ENCODE measurements at places on chromosomes 1 and 21.

DNA sequence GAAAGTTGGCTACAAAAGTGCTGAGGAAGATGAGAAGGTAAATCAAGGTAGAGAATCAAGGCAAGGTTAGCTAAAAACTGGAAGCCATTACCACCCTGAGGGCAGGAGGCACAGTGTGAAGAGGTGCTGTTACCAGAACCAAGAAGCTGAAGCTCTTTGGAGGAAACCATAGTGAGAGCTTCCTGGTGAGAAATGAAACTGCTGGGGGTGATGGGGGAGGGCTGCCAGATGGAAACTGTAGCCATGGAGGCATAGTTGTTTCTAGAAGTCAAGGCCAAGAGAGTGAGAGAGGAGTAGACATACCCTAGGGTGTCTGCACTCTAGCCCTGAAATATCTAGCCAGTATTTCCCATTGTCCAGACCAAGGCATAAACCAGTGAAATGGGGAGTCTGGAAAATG lies 28.7 kb downstream of the IFI44 start:
- DNase-seq = peak; percentile 17

- peak; percentile 76 for DNase-seq
Measured at GRCh38 chr1:27606708-27607238, 2.8 kb upstream of the AHDC1 start.

DNA sequence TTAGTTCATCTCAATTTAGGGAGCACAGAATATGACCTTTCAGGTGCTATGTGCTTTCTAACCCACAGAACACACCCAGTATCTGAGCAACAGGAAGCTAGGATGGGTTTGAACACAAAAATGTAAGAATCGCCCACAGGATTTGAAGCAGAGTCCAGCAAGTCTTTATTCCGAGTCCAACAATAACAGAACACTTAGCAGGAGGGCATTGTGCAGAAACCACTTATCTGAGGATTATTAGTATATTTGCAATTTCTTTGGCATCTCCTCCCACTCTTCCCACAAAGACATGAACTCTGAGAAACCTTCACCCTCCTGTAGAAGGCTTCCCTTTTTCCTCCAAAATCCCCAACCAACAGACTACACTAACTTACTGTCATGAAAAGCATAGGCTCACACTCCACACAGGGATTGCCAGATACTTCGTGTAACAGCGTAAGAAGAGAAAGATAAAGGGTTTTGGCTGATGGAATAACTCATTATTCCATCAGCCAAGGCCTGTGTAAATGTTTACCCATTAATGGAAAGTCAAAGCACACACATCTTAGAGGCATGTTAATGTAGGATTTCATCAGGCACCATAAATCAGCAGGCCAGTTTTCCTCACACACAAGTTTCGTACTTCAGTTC lies 16.1 kb downstream of the SIPA1L2 start:
- peak; percentile 75 for DNase-seq

- DNase-seq = no peak
Measured at GRCh38 chr1:227562933-227563323, 428 bp upstream of the ZNF678 start.

DNA sequence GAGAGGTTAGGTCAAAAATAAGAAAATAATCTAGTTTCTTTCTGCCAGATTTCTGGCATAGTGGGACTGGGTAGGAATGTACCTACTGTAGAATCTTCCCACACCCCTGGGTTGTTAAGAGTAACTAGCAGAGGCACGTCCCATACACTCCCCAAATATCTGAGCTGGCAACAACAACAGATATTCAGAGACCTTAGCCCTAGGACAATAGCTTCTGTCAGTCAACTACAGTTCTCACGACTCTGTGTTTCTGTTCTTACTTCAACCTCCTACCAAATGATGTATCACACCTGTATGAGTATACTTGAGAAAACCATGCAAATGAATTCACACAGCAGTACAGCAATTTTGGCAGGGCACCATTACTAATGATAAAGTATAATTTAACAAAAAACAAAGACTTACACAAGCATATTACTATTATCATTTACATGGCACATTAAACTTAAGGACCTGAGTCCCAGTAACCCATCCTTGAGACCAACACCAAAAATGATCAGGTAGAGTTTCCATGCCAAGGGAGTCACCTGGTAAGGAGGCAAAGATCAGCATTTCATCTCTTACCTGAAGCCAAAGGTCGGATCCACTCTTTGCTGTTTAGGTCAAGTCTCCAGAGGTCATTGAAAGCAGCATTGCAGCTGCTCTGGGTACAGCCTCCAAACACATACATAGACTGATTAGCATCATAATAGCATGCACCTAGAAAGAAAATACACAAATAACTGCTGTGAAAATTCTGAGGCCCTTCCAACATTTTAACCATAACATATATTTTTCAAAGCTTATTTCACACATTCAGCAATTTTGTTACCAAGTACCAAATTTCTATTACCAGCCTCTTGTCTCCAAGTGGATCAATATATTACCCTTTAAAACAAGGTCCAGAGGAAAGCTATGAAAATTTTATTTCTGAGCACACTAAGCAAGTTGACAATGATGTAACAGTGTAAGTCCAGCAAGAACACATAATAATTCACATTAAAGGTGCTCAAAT lies 57.5 kb upstream of the CPLANE2 start:
- no peak for DNase-seq

GRCh38 chr1:161993576-161993975 lies 30.1 kb downstream of the OLFML2B start:
- DNase-seq = no peak

DNA sequence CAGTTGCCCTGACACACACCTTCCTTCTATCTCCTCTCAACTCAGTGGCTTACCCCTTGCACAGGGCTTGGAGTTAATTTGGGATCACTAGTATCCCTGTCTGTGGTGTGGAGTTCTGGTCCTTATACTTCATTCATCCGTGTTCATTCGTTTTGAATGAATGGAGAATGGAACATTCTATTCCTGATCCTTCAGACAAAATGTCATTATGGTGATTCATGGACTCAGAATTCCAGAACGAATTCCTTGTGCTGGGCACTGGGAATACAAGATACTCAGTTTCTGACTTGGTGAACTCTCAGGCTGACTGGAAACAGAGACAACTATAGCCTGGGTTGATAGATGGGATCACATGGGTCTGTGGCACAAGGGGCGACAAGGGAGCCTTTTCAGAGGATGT lies 49.9 kb upstream of the TRABD2B start:
- DNase-seq = no peak

- peak; percentile 29 for DNase-seq
Measured at GRCh38 chr1:36464605-36465393, 615 bp upstream of the MRPS15 start.

GRCh38 chr1:87435484-87435883 lies 106.8 kb downstream of the LMO4 start:
- DNase-seq = peak; percentile 56

DNA sequence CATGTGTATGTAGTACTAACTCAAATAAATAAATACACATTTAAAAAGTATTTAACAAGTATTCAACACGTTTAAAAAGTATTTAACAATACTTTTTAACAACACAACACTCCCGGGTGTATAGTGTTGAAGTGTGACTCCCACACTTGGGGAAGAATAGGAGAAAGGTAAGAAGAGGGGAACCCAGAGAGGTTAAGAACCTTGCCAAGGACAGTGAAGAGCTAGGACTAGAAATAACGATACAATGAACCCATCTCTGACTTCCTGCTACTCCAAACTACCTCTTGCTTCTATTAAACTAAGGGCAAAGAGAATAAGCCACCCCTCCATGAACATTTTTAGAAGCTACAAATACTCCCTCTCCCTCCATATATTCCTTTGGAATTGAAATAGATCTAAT lies 1.7 kb upstream of the GFI1 start:
- DNase-seq = no peak

DNA sequence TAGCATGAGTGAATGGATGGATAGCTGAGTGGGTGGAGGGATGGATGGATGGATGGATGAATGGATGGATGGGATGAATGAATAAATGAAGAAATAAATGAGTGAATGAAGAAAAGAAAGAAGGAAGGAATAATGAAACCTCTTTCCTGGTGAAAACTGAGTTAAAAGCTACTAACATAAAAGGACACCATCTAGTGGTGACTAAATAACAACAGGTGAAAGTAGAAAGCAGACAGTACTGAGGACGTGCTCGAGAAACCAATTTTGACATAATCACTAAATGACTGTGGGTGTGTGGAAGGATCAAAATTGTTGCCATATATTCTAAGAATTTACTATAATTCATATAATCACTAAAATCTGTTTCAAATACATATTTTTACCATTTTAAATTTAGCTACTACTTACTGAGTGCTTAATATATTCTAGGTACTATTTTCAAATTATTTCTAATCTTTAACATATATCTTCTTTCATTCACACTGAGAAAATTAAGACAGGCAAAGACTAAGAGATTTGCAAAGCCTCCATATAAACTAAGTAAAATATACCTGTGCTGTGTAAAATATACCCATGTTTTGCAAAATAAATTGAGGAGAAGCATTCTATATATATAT lies 522.9 kb downstream of the LRRIQ3 start:
- no peak for DNase-seq

DNA sequence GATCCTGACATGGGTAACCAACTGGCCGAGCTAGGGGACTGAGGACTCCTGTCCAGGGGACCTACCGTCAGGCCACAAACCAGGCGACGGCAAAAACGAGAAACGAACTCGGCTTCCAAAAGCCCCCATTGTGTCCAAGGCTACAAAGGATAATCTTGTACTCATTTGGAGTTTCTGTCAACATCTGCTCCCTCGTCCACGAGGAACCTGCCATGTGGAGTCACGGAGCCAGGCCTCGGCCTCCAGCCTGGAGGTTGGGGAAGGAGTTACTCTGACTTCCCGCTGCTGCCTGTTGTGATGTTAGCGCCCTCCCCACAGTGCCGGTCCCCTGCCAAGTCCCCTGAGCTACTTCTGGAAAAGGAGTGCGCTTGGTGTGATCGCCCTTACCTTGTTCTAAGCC lies 7.3 kb downstream of the KRTAP10-1 start:
- no peak for DNase-seq

DNA sequence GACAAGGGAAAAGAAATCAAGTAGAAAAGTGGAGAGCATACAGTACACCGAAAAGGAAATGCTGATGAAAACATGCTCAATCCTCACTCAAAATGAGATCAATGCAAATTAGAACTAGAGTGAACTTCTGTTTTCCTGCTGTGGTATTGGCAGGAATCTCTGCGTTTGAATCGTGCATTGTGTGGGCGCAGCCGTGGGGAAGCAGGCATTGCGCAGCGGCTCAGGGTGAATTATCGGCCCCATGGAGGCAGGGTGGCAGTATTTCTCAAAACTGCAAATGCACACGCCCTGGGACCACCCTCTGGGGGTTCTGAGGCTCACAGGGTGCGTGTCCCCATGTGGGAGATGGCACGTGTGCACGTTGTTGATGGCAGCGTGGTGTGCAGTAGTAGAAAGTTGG lies 140.6 kb downstream of the PEX14 start:
- DNase-seq = no peak

GRCh38 chr1:246108278-246108925 lies 398.7 kb downstream of the SMYD3 start:
- DNase-seq = no peak

DNA sequence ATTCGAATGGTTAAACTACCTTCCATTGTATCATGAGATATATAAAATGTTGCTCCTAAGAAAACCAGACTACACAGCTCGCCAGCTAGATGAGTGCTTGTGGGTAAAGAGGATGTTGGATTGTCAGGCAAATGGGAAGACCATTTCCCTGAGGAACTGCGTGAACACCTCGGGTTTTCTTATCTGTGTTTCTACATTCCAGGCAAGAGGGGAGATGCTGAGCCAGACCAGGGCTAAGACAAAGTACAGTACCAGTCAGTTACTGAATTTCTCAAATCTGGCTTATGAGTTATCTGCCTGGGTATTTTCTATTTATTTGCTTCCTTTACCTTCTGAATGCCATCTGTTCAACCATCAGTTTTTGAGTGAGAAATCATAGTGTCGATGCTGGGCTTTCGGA lies 170.8 kb downstream of the PLA2G4A start:
- DNase-seq = no peak

- DNase-seq = no peak
Measured at GRCh38 chr1:183920651-183921050, 115.7 kb downstream of the RGL1 start.

DNA sequence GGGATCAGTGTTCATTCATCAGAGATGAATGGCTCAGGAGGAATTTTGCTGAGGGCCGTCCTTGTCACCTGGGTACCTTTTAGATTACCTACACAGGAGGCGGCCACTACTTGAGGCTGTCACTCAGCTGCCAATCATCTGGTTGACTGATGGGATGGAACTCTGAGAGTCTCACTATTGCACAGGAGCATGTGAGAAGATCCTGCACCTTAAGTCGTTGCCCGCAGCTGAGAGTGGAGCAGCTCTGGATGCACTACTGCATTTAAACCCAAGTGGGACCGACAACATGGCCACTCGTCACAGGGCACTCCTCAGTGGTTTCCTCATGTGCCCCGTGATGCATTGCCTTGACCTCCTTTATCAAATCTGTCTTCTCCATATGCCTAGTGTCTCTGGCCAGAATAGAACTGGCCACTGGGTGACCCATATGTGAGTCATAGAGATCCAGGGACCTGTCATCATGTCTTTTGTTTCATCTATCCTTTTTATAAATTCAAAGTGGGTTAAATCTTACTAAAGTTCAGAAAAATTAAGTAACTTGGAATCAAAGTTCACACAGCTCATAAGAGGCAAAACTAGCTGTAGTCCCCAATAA lies 165.5 kb downstream of the ZSCAN20 start:
- peak; percentile 71 for DNase-seq

GRCh38 chr21:31570824-31571566 lies 88.5 kb upstream of the SOD1 start:
- DNase-seq = no peak

DNA sequence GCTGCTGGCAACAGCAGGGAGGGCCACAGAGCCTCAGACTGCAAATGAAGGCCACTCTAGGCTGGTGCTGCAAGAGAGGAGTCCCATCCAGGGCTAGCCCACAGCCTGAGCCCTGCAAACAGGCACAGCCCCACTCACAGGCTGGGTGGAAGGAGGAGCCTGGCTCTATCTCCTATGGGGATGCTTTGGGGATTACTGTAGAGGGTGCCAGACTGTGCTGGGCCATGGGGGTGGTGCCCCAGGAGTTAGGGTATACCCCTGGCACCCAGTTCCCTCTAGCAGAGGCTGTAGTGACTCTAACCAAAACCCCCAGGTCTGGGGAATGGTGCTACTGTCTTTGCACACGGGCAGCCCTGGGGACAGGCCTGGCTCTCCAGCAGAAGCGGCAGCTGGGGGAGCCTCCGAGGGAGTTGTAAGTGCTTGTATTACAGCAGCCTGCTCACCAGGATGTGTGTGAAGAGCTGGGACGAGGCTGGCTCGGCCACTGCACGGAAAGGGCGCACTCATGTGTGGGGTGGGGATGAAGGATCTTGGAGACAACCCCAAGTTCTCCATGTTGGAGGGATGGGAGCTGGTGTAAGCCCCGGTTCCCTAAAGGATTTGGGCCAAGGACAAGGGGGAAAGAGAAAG lies 23.4 kb upstream of the EVA1B start:
- no peak for DNase-seq

- DNase-seq = no peak
Measured at GRCh38 chr1:109231066-109231465, 17.3 kb downstream of the SARS1 start.

- no peak for DNase-seq
Measured at GRCh38 chr1:15075817-15076216, 77.7 kb upstream of the TMEM51 start.
